ENCODE measurements at places on chromosomes 12 and 14.

- no peak for DNase-seq
Observed at GRCh38 chr12:120775862-120776552, 50.4 kb downstream of the ACADS start.

DNA sequence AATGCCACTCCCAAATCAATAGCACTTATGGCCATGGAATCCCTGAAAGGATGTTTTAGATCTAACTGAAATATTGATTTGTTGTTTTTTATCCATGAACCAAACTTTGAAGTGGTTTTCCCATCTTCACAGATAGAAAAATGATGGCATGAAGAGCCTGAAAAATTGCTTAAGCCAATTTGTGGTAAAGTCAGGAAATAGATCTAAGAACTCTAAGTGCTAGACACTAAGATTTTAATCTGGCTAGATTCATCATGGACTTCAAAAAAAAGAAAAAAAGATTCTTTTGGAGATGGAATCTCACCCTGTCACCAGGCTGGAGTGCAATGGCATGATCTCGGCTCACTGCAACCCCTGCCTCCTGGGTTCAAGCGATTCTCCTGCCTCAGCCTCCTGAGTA is 45.0 kb upstream of the STRN3 start:
- no peak for DNase-seq

GRCh38 chr12:48978291-48978740 is at the start of gene WNT1:
TSS of gene WNT1 (plus strand) at chr12:48978322. CDS start at chr12:48978651, 329 bp downstream.
- DNase-seq, result no peak

GRCh38 chr14:99454246-99454645 is 26.4 kb downstream of the SETD3 start:
- DNase-seq, result no peak

DNA sequence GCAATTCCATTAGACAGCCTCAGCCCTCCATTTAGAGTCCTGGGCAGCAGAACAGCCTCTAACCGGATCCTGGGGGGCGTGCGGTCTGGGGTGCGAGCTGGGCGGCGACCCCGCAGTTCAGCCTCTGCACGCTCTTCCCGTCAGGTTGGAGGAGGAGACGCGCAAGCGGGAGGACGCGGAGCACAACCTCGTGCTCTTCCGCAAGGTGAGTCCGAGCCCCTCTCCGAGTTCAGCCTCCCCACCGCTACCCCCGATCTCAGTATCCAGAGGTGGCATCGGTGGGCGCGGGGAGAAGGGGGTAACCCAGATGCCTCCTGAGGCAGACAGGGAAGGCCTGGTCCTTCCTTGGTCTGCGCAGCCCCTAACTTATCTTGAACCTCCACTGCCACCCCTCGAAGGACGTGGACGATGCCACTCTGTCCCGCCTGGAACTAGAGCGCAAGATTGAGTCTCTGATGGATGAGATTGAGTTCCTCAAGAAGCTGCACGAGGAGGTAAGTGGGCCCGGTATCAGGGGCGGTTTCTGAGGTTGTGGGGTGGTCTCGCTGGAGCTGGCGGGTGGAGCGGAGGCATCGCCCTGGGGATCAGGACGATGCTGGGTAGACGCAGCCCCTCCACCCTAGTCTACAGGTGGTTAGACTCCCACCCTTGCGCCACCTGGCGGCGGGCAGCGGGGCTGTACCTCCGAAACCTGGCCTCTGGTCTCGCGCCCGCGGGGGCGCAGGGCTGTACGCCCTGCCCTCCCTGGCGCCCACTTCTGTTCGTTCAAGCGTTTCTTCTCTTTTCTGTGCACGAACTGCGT is 1.3 kb downstream of the PRPH start:
- DNase-seq, result peak; percentile 92

- no peak for DNase-seq
Observed at GRCh38 chr12:132043216-132043615, 93.5 kb downstream of the EP400 start.

GRCh38 chr12:55716582-55716957 is 724 bp downstream of the BLOC1S1 start:
- no peak for DNase-seq

GRCh38 chr12:42097971-42098370 is 46.7 kb downstream of the GXYLT1 start:
- peak; percentile 51 for DNase-seq

DNA sequence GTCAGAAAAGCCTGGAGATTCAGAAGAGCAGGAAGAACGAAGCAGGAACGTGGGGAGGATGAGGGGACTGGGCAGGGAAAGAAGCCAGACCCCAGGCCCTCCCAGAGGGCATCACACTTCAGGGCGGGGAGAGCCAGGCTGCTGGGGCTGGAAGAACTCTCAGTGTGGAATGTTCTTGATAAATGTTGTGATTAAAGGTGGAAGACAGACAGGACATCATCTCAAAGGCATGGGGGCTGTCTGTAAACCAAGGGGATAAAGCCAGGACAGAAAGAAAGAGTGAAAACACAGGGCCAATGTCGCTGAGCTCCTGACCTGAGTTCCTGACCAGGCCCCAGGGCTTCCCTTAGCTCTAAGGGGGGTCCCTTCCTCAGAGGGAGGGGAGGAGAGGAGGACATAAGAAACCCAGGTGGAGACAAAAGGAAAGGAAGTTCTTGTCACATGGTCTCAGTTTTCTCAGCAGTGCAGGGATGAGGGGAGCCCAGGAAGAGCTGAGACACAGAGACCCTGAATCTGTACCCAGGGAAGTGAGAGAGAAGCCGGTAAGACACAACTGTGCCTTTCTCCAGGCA is 56.3 kb downstream of the SETD3 start:
- no peak for DNase-seq

GRCh38 chr14:87626266-87626665 is 366.7 kb downstream of the GALC start:
- no peak for DNase-seq

DNA sequence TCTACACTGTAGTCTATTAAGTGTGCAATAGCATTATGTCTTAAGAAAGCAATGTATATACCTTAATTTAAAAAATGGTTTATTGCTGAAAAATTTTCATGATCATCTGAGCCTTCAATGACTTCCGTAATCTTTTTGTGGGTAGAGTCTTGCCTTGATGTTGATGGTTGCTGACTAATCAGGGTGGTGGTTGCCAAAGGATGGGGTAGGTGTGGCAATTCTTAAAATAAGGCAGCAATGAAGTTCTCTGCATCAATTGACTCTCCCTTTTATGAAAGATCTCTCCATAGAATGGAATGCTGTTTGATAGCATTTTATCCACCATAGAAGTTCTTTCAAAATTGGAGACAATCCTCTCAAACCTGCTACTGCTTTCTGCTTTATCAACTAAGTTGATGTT is 41.1 kb downstream of the BBS10 start:
- DNase-seq, result no peak

- peak; percentile 53 for DNase-seq
Observed at GRCh38 chr14:99884834-99885648, 91.8 kb downstream of the EML1 start.

DNA sequence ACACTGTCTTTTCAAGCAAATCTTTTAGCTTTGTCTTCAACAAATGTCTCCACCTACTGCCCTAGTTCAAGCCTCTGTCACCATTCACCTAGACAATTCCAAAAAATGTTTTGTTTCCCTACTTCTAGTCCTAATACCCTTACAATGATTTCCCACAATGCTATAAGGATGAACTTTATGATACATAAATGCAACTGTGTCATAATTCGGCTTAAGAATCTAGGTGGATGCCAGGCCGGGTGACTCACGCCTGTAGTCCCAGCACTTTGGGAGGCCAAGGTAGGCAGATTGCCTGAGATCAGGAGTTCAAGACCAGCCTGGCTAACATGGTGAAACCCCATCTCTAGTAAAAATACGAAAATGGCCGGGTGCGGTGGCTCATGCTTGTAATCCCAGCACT is 20.7 kb upstream of the CREBL2 start:
- DNase-seq, result no peak

DNA sequence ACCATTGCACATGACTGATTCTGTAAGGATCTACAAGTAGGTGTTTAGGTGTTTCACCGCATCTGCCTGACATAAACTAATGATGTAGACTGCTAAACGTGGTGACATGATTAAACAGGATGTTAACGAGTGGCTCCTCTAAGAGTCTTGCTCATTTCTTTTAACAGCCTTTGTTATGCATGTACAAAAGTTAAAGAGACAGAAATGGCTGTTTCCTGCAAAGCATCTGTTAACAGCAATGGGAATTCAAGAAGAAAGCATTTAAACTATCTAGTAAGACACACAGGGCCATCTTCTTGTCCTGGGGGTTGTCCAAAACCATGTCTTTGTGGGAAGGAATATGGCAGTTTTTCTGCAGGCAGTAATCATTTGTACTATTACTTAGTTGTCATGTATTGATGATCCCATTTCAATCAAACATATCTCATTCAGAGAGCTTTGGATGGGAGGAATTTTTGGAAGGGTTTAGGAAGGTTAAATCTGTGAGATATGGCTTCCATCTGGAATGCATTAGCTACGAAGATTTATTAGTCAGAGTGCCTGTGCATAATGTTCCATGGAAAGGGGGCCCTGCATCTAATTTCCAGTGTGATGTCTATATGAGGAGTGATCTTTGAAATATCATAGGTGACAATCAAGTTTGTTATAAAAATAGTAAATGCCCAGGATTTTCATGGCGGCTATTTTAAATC is 495.1 kb downstream of the EGLN3 start:
- no peak for DNase-seq

DNA sequence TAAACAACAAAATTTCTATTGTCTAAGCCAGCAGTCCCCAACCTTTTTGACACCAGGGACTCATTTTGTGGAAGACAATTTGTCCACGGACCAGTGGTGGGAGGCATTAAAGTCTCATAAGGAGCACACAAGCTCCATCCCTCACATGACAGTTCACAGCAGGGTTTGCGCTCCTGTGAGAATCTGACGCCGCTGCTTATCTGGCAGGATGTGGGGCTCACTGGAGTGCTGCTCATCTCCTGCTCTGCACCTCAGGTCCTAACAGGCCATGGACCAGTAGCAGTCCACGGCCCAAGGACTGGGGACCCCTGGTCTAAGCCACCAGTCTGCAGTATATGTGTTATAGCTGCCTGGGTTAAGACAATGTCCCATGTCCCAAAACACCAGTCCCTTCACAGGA is 27.2 kb downstream of the VCPKMT start:
- DNase-seq, result no peak

GRCh38 chr12:117790198-117790597 is 178.6 kb downstream of the KSR2 start:
- no peak for DNase-seq

- DNase-seq, result no peak
Observed at GRCh38 chr14:51957950-51958349, 31.4 kb upstream of the RTRAF start.

- DNase-seq, result no peak
Observed at GRCh38 chr14:68770553-68771286, 22.1 kb downstream of the ZFP36L1 start.

DNA sequence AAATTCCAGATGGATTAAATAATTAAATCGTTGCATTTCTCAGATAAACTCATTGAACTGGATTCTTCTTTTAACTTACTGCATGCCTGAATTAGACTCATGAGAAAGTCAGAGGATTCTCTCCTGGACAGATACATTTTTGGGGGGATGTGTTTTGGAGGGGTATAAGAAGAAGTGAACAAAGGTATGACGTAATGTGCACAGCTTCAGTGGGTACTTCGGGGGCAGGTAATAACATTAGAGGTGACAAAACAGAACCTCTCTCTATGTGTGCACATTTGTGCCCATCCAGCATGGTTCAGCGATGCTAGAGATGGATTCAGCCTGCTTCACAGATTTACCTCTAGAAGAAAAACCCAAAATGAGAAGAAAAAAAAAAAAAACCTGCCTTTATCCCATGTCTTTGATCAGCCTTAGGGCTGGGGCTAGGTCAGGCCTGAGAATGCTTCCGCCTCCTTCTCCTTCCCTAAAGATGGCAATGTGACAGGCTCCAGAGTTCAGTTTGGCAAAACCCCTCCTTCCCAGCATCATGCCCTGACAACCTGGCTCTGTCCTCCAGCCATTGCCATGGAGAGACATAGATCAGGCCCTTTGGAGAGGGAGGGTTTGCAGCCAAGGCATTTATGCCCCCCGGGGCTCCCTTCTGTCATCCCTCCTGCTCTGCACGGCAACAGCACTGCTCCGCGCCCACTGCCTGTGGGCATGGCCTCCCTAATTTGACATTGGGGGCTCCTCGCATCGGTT is 166.7 kb downstream of the KCNA5 start:
- no peak for DNase-seq

DNA sequence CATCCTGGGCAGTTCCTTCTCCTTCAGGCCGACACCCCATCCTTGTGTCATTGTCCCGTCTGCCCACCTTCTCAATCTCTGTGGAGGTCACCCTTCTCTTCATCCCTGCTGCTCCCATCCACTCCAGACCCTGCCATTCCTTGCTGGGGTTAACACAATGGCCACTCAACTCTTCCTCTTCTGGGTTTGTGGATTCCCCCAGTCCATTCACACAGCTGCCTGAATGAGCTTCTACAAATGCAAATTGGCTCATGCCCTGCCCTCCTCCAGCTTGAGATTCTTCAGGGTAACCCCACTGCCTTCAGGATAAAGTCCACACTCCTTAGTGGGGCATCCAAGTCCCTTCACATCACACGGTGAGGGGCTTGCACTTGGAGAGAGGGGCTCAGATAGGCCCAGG is 17.2 kb upstream of the PRMT8 start:
- DNase-seq, result no peak

GRCh38 chr14:103113303-103113702 is 10.0 kb upstream of the TNFAIP2 start:
- DNase-seq, result no peak

DNA sequence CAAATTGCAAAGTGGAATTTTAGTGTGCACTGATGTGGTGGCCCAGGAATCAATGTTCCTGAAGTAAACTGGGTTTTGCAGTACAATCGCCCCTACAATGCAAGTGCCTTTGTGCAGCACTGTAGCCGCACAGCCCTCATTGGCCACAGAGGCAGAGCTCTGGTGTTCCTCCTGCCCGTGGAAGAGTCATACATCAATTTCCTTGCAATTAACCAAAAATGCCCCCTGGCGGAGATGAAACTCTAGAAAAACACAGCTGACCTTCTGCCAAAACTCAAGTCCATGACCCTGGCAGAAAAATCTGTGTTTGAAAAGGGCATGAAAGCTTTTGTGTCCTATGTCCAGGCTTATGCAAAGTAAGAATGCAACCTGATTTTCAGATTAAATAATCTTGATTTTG is 117.9 kb upstream of the PRB2 start:
- DNase-seq, result no peak

DNA sequence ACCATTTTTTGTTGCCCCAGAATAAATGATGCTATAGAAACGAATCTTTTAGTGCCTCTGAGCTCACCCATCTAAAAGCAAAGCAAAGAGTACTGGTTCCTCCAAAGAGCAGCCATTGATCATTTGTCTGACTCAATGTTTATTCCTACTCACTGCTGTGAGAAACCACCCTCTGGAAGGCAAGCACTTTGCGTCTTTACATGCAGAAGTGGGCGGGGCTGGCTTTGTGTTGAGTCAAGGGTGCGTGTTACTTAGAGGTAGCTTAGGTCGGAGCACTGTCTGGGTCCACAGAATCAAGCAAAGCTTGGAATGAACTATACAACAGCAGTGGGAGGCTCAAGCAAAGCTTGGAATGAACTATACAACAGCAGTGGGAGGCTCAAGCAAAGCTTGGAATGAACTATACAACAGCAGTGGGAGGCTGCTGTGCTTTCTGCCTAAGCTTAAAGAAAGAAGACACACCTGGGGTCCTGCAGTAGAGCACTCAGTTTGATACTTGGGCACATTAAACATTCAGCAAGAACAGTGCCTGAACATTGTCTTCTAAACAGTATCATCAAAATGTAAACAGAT is 77.2 kb upstream of the PRICKLE1 start:
- no peak for DNase-seq
